ENCODE measurements at places on chromosomes 3 and 15.

GRCh38 chr15:68499620-68500312 is 67.8 kb upstream of the ITGA11 start:
- DNase-seq, result no peak

- DNase-seq, result peak; percentile 53
Measured at GRCh38 chr15:92619145-92620101, 36.2 kb downstream of the FAM174B start.

DNA sequence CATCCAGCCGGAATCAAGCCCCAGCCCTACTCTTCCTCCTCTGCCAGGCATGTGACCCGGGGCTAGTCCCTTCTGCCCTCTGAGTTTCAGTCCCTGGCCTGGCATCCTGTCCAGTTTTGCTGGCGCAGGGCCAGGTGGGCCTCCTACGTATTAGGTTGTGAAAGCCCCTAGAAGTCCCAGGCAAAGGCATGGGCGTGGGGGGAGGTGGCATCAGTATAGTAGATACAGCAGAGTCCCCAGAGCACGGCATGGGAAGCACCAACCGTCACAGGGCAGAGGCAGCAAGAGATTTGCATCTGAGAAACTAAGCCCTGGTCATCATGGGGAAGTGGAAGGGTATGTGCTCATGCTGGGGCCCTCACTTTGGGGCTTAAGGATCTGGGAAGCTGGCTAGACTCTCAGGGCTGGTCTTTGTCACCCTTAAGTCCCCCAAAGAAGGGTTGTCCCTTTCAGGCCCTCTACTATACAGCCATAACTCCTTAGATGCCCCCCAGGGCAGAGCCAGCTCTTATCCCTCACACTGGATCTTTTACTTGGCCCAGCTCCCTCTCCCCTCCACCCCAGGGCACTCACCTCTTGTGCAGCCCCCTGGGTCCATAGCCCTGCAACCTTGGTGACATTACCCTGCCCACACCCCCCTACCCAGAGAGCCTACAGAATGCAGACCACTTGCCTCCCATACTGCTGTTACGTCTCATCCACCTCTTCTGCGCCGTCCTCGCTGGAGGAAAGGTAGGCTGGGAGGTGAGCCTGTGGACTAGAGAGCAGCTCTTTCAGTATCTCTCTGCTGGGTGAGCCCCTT is 11.3 kb downstream of the NBEAL2 start:
- DNase-seq, result no peak

- DNase-seq, result no peak
Measured at GRCh38 chr3:40924559-40925141, 274.7 kb upstream of the CTNNB1 start.

GRCh38 chr3:71110385-71111222 is 472.9 kb downstream of the FOXP1 start:
- DNase-seq, result no peak

- no peak for DNase-seq
Measured at GRCh38 chr15:38691965-38692788, 127.6 kb upstream of the RASGRP1 start.

- DNase-seq, result no peak
Measured at GRCh38 chr3:58835086-58835485, 168.5 kb upstream of the FAM3D start.

- DNase-seq, result no peak
Measured at GRCh38 chr15:66488525-66488924, 9.0 kb downstream of the SNAPC5 start.

DNA sequence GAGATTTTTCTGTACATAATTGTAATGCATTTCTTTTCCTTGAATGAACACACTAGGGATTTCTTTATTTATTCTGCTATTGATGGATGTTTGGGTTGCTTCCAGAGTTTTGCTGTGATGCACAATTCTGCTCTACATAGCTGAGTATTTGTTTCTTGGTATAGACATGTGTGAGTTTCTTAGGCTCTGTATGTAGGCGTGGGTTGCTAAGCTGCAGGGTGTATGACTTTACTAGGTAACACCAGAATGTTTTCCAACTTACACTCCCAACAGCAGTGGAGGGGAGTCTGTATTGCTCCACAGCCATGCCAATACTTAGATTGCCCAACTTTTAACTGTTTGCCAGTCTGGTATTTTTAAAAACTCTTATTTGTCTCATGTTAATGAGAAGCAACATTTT is 155.5 kb upstream of the TNIK start:
- no peak for DNase-seq
